OCI-LY7 (cell line): ENCODE measurements at places on chromosomes 13 and 19. TPM values are rescaled to one million over a fixed set of nuclear protein-coding genes. Genes with fewer than 3 reads are reported as not detected.

DNA sequence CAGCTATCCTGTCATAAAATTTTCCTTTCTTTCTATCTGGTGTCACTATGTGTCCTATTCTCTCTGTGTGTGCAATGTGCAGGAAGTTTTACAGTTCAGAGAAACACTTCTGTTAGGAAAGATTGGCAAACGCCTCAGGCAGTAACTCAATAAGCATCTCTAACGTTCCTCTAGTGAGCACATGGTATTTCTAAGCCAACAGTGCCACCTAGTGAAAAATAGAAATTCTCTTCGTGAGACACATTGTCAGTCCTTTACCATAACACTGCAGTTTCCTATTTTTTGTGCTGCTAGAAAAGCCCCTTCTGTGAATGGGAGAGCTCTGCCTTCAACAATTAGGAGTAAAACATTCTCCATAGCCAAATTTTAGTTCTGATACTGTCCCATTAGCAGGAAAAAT lies 50.7 kb downstream of the ZNF723 start:
- DNase-seq, result peak; percentile 68

DNA sequence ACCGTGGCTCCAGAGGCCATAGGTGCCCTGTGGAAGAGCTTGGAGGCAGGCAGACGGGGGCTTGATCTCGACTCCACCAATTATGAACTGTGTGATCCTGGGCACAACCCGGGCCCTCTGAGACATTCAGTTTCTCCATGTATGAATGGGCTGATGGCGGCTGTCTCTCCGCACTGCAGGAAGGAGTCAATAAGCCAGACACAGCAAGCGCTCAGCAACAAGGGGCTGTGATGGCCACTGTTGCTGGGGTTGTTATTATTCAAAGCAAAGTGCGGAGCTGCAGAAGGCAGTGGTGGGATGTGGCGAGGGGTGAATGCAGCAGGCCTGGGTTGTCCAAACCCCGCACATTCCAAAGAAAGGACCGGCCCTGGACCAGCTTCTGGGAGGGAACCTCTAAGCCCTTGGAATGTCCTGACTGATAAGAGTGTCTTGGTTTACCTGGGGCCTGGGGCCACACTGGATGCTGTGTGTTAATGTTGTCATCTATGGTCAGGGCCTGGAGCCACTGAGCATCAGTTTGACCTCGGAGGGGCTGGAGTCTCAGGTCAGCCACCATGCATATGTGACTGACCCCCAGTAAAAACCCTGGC lies 8.3 kb downstream of the TMEM143 start:
- no peak for DNase-seq

- no peak for DNase-seq
Observed at GRCh38 chr13:43269037-43269481, 245.7 kb downstream of the DNAJC15 start.

Gene FAAP24
- total RNA-seq, result 12.8 and 15.0 TPM in 2 replicates

Gene PPP1R13L
- 15.5 and 17.4 TPM in 2 replicates for total RNA-seq

GRCh38 chr19:45952686-45953505 lies 20.8 kb downstream of the NOVA2 start:
- no peak for DNase-seq
